A549 treated with RU486 at 1 μM for 4 hours (cell line): ENCODE measurements at places on chromosomes 2 and 18. TPM values are rescaled to one million over a fixed set of nuclear protein-coding genes. Genes with fewer than 3 reads are reported as not detected.

Gene ANKRD12
- total RNA-seq = 1.5 to 4.9 TPM (median 4.1 TPM) in 5 replicates

Gene PER2
- total RNA-seq = 2.9 to 4.6 TPM (median 3.6 TPM) in 5 replicates

Gene CFAP221
- total RNA-seq = 0.19 to 0.72 TPM (median 0.32 TPM) in 4 of 5 replicates, not detected in the other

Gene SLC4A5
- total RNA-seq = 0.17 to 0.68 TPM (median 0.43 TPM) in 5 replicates

Gene TUBA4B
- total RNA-seq = 0.18 to 0.69 TPM (median 0.35 TPM) in 5 replicates
